ENCODE measurements at places on chromosomes 2 and 18.

- no peak for DNase-seq
Observed at GRCh38 chr2:67571785-67572718, 174.9 kb downstream of the ETAA1 start.

DNA sequence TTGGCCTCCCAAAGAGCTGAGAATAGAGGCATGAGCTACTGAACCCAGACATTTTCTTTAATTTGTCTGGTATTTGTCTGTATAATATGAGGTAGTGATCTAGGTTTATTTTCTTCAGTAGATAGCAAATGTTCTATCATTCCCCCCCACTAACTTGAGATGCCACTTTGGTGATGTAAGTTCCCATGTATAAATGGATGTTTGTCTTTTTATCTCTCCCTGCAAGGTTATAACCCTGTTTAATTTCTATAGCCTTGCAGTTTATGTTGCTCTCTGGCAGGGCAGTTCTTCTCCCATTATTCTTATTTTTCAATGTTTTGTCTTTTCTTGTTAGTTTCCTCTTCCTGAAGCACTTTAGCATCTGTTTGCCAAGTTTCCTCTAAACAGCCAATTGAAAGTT, 39.1 kb upstream of the MAP4K4 start:
- DNase-seq = no peak

DNA sequence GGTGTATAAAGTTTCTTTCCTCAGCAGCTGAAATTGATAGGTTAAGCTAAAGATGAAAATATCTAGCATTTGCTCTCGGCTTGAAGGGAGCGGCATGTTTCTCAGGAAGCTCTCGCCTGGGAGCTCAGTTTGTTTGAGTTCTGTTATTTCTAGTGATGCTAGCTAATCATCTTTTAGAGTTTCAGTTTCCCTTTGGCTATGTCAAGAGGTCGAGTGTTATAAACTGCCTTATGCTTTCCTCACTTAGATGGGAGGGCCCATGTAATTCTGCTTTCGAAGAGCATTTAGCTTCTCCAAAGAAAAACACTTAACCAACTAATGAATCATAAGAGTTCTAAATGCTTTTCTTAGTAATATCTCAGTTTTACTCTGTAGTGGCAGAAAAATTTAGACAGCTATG, 33.6 kb downstream of the PLCL1 start:
- DNase-seq = peak; percentile 64

GRCh38 chr2:1539441-1539840, 126.2 kb downstream of the TPO start:
- no peak for DNase-seq

GRCh38 chr2:10770956-10771750, 41.4 kb downstream of the PDIA6 start:
- DNase-seq = no peak

GRCh38 chr2:157596992-157597681, 31.5 kb downstream of the ACVR1C start:
- peak; percentile 53 for DNase-seq

GRCh38 chr2:241901018-241901380, 31.5 kb downstream of the RTP5 start:
- DNase-seq = no peak

DNA sequence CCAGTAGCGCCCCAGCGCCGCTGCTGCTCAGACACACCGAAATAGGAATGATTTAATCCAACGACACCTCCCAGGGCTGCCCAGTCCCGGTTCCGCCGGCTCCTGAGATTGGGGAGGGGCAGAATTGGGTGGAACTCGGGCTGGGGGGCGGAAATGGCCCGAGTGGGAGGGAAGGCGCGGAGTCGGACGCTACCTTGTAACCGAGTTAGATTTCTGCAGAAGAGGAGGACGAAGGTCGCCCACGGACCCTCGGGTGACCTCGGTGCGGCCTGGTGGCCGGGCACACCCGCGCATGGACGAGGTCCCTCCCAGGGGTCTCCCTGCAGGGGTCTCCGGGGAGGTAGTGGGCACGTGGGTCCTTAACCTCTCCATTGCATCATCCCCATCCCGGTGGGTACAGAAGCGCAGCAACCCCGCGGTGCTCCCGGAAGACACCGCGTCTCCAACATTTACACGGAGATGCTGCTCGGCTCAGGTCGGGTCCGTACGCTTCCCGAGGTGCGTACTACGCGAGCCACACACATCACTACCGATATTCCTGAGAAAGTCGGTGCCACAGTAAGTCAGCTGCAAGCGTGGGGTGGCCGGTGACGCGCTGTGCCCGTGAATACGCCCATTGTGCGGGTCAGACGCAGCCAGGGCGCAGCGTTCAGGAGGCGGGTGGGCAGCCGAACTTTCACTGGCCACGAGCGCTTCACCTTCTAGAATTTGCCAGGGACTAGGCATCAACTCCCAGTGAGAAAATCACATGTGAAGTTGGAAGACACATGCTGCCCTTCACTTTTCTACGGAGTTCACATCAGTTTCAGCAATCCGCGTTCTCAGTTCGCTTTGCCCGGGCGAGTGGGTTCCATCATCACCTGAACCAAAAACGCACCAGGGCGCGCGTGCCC, 3.0 kb downstream of the ZNF516 start:
- DNase-seq = no peak

DNA sequence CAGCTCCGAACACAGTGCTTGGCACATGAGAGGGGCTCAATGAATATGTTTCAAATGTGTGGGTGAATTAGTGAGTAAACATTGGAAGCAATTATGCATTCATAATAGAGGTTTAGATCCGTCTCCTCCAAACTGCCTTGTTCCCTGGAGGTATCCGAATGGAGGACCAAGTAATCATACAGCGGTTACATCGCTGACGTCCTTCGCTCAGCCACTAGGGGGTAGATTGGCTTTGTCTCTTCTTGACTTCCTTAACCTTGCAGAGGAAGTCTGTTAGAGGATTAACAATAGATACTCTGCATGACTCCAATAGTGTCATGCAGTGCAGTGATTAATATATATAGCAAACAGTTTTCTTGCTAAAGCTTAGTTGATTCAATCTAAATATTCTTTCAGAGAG, 517.0 kb downstream of the PTPRM start:
- DNase-seq = no peak

DNA sequence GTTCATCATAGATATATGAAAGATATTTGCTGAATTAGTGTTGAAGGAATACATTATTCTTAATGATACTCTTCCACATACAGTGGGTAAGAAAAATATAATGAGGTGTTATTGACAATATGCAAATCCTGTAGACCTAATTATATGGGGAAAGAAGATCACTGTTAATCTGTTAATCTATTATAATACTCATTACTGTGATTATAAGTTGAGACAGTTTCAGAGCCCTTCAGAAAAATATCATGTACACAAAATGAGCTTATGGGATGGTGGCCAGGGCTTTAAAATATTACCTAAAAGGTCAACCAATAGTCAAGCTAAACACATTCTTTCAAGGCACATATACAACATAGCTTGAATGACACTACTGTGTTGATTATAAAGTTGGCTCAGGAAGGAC, 163.5 kb downstream of the NOL4 start:
- DNase-seq = no peak

GRCh38 chr2:122108186-122108585, 352.7 kb downstream of the TSN start:
- DNase-seq = no peak

DNA sequence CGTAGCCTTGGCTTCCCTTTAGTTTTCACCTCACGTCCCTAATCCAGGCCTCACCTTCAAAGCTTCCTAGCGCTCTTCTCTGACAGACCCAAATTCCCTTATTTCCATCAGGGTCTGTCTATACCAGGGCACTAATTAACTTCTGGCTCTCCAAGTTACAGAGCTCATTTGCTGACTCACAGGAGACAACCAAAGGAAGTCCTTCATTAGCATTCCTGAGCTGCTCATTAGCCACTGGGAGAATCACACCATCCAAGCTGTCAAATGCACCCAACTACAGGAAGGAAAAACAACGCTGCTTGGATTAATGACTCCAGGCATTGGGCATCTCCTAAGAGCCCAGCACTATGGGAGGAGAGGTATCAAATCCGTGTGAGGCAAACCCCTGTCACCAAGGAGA, 109.8 kb upstream of the ALK start:
- no peak for DNase-seq

GRCh38 chr18:2847317-2848246, 776 bp downstream of the EMILIN2 start:
- DNase-seq = peak; percentile 16

DNA sequence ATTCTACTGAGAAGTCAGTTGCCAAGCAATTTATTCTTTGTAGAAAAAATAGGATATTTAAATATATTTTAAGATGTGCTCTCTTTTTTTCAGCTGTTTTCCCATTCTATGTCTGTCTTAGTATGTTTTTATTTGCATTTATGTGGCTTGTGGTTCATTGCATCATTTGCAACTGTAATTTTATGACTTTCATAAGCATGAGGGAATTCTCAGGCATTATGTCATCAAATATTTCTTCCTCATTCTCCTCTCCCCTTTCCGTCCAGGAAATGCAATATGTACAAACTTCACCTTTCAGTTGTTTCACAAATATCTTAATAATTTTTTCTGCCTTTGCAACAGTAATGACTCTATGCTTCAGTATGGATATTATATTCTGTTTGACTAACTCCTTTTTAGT, 560.2 kb upstream of the LRATD1 start:
- DNase-seq = no peak

DNA sequence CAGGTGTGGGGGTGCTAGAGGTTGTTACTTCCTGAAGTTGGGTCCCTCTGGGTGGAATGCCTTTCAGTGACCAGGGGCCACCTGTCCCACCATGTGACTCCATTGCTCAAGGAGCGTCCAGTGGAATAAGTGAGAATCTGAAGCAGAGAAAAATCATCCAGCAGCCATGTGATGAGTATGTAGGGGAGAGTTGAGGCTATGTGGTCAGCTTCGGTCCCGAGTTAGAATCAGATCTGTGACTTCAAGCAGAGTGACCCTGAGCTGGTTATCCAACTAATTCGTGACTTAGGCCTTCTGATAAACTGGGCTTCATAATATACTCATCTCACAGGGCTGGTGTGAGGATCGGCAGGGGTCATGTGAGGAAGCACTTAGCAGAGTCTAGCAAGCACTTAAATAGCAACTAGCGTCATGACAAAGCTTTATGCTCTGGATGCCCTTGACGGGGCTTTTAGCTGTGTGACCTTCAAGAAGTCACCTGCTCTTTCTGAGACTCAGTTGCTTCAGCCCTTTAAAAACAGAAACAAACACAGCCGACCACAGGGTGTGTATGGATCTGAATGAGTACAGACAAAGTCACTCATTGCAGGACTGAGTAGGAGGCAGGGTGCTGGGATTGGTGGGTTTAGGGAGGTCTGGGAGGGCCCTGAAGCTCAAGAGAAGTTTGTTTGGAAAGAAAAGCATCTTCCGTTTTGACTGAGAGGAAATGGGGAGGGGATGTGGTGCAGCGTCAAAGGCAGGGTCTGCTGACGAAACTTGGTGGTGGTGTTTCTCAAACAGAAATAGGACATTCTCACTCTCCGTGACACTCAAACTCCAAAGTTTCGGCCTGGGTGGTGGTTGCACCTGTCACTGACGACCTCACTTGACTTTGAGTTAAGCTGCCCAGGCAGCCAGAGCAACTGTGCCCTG, 264.0 kb upstream of the CXCR4 start:
- DNase-seq = peak; percentile 79

GRCh38 chr18:56747032-56747658, 96.0 kb downstream of the WDR7 start:
- no peak for DNase-seq

- DNase-seq = no peak
Observed at GRCh38 chr18:31030574-31031278, 11.8 kb downstream of the DSC3 start.

- DNase-seq = no peak
Observed at GRCh38 chr2:226977775-226978190, 141.9 kb downstream of the RHBDD1 start.

GRCh38 chr2:169877398-169877797, 50.1 kb downstream of the UBR3 start:
- peak; percentile 10 for DNase-seq

- DNase-seq = no peak
Observed at GRCh38 chr2:201933792-201934237, 99.8 kb upstream of the FZD7 start.

DNA sequence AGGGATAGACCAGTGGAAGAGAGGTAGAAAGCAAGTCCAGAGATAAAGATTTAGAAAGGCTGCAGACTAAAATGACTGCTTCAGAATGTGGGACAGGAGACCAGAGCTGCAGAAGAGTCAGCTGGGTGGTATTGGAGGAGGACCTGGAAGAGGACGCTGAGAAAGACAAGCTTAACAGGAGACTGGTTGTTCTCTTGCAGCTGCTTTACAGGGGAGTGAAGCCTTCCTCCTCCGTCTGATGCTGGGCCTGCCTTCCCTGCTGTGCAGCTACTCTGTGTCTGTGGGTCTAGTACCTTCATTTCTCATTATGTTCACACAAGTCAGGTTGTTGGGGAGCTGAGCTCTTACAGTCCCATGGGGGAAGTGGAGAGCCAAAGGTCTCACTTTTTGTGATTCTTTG, 35.7 kb downstream of the SPATS2L start:
- DNase-seq = no peak

- DNase-seq = no peak
Observed at GRCh38 chr2:15096873-15097272, 464.3 kb downstream of the NBAS start.

- DNase-seq = peak; percentile 90
Observed at GRCh38 chr2:233331536-233331935, 22.8 kb upstream of the DGKD start.

GRCh38 chr2:128701418-128701817, 382.8 kb upstream of the HS6ST1 start:
- DNase-seq = no peak

GRCh38 chr2:34121076-34121475, 522.0 kb upstream of the FAM98A start:
- no peak for DNase-seq

DNA sequence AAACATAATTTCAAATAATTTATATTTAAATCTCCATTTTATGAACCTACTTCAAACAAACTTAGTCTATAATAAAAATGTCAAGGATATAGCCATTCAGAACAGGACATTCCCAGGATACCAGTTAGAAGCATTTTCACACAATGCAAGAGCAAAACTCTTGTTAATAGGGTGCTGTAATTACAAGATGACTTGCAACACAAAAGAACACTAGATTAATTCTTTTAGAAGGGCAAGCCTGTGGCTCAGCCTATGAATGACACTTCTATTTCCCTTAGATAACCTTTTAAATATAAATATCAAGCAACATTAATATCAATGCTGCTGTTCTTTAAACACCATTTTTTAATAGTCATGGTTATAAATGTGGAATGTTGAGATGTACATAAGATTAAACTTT, 157.9 kb upstream of the SCN7A start:
- no peak for DNase-seq

Measured in CD4-positive, alpha-beta T cell treated with Interferon alpha-2 for 1 hour (primary cell).